ENCODE measurements at places on chromosomes 7 and 10.

DNA sequence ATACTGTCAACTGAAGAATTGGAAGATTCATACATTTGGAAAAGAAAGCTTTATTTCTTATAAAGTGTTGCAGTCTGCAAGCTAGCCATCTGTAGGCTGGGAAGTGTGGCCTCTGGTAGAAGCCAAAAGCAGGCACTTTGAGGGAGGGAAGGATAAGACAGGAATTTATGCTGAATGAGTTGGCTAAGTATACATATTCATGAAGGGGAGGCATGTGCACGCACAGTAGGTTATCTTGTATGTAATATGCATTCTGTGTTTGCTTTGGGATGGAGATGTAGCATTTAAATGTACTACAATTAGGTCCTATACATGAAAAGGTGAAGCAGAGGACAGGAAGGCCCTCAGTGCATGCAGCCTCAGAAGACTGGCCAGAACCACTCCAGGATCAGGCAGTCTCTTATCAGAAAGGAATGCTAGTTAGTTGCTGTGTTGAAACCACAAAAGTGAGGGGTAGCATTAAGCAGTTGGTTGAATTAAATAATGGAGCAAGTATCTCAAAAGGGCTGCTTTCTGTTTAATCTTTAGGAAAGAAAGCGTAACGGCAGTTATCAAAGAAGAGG is 40.9 kb downstream of the MYO3A start:
- peak; percentile 13 for DNase-seq

- DNase-seq = no peak
Measured at GRCh38 chr10:35063837-35064454, 26.2 kb downstream of the CUL2 start.

DNA sequence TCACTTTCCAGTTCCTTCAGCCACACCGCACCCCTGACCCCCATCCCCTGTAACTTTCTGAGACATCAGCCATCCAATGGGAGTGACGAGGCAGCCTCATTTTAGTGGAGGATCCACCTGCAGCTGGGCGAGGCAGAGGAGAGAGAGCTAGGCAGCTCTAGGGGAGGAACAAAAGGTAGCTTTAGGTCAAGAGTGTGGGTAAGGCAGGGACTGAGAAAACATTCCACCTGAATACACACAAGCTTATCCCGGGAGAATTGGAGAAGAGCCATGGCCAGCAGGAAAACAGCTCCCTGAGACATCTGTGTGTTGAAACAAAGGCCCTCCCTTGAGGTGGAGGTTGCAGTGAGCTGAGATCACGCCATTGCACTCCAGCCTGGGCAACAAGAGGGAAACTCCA is 6.7 kb upstream of the KLRG2 start:
- DNase-seq = no peak

- DNase-seq = no peak
Measured at GRCh38 chr7:143013473-143013872, 13.5 kb downstream of the OR9A2 start.

DNA sequence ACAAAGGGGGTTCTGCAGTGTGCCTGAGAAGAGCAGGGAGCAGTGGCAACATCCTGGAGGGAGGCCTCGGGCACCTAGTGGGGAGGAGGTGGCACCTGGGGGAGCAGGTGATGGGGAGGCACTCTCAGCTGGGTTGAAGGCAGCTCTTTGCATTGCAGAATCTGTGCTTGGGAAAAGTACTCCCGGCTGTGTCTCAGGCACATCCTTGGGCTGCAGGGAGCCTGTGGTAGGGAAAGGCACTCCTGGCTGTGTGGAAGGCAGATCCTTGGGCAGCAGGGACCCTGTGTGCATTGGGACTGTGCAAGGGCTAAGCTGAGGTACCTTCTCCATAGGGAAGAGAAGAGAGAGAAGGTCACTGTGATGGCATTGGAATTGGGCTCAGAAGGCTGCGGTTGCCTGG is 52.8 kb upstream of the ANTXRL start:
- no peak for DNase-seq

- no peak for DNase-seq
Measured at GRCh38 chr7:24733414-24734060, 23.7 kb downstream of the GSDME start.

GRCh38 chr10:6601246-6601805 is 21.2 kb upstream of the PRKCQ start:
- no peak for DNase-seq

GRCh38 chr7:50226145-50226544 is 78.4 kb upstream of the IKZF1 start:
- no peak for DNase-seq
